ENCODE measurements at places on chromosomes 3 and 15.

GRCh38 chr15:67183443-67184169 lies 70.9 kb downstream of the AAGAB start:
- peak; percentile 68 for DNase-seq

DNA sequence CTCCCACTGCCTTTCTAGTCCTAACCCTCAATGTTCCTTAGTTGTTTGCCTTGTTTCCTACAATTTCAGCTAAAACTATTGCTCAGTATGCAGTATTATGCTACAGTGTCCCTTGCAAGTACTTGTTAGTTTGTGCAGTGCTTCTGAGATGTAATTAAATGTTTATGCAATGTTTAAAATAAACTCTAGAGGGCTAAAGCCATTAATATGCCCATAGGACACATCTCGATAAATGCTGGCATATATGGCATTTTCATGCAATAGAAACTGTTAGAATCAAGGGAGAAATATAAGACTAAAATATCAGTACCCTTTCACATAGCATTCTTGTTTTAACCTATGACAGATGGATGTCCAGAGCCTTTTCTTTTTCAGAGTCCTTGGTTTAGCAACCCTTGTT lies 59.8 kb upstream of the ACKR4 start:
- no peak for DNase-seq

- no peak for DNase-seq
These were observed 14.4 kb upstream of the CCDC39 start for GRCh38 chr3:180693656-180694055.

DNA sequence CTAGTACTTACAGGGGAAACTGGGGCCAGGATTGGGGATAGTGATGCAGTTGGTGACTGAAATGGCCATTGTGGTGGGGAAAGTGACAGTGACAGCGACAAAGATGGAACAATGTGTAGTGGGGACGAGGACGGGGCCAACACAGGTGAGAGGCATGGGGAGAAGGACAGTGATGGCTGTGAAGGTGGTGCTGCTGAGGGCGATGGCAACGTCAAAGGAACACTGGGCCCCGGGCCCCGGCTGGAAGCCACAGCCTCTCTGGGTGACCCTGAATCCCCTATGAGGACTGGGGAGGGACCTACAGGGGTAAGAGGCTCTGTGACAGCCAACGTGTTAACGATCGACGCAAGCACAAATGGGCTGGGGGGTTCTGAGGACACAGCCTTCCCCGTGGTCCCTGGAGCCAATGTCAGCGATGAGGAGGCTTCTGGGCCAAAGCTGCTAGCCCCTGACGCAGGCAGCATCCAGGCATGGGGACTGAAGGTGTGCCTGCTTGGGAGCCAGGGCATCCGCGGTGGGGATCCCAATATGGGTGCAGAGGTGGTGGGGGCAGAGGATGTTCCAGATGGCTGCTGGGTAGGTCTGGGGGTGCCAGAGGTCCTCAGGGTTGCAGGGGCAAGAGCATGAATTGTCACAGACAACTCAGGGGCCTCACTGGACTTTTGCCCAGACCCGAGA lies 25.2 kb upstream of the GOLGA6C start:
- no peak for DNase-seq
